ENCODE measurements at places on chromosomes 12 and 14.

DNA sequence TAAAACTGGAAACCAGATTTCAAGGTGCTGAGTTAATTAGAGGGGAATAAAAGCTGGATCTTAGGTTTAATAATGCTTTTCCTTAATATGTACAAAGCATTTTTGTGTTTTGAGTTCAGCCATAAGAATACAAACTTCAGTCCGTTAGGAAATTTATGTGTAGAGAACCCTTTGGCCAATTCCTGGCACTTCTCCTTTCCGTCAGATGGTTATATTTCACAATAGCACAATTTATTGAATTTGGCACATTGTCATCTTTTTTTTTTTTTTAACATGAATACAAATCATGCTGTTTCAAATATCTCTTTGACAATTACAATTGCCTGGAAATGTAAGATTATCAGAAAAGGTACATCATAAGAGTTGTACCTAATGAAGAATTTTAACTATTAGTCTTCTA is 56.2 kb upstream of the DDHD1 start:
- no peak for DNase-seq

DNA sequence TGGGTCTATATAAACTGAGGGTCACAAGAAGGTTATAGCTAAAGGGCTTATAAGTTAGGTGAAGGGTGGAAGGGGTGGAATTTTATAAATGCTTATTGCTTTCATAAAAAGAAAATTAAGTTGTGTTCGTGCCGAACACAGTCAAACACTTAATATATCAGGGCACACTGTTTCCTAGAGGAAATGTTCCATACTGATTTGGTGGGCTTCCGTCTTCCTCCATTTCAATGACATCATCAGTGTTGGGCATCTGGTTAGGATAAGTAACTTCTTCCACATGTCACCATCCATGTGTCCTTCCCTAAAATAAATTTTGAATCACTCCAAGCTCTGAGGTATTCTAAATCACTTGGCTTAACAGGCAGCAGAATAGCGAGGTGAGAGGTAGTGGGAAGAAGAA is 466.4 kb downstream of the MED13L start:
- DNase-seq: no peak

DNA sequence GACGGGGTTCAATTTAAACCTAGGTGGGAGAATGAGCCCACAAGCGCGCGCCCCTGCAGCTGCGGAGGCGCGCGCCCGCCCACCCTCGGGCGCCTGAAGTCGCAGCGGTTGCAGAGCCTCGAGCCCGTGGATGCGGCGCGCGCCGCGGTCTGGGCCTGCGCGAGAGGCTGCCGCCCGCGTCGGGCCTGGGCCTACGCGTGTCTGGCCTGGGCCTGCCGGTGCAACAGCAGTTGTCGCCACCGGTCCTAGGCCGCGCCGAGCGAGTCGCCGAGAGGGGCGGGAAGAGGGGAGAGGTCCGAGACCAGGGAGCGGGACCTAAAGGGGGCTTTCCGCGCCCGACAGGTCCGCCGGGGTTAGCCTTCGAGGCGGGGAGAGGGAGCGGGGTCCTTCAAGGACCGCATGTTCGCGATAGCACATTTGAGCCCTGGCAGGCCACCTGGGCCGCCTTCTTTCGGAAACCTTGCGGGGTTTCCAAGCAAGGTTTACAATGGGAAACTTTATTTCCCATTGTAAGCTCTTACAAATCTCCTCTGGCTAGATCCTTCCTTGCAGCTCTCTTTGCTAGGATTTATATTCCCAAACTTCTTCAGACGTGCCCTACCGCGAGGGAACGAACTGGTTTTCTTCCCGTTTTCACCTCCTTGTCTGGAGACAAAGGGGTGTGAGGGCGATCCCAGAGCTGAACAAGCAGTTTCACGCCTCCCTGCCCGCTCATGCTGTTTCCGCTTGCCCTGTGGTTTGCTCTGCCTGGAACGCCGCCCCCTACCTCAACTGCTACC is 6.8 kb downstream of the SIX6 start:
- no peak for DNase-seq

DNA sequence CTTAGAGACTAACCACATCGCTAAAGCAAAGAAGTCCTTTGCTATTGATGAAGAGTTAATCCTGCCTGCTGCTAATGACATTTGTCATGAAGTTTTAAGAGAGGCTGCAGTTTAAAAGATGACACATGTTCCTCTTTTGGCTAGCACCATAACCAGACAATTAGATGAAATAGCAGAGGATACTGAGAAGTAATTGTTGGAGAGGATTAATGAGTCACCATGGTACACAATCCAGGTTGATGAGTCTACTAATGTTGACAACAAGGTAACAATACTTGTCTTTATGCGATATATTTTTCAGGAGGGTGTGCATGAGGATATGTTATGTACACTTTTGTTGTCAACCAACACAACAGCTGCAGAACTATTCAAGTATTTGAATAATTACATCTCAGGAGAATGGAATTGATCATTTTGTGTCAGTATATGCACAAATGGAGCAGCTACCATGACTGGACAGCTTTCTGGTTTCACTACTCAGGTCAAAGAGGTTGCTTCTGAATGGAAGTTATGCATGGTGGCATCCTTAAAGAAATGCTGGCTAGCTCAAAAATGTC is 56.7 kb downstream of the LRRIQ1 start:
- no peak for DNase-seq

GRCh38 chr14:89042021-89042420 is 217.6 kb downstream of the TTC8 start:
- no peak for DNase-seq

DNA sequence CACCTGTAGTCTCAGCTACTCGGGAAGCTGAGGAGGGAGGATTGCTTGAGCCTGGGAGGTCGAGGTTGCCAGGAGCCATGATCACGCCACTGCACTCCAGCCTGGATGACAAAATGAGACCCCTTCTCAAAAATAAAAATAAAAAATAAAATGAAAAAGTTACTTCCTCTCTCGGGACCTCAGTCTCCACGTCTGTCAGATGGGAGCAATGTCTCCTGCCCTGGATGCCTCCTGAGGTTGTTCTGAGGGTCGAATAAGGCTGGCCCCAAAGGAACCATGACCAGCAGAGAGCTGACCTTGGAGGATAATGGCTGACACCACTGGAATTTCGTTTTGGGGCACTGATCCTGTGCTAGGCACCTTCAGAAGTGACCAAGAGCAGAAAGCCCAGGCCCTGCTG is 13.6 kb upstream of the RCOR1 start:
- DNase-seq: no peak

- no peak for DNase-seq
Observed at GRCh38 chr14:56172571-56172971, 54.4 kb downstream of the PELI2 start.

GRCh38 chr12:77965790-77966189 is 135.1 kb downstream of the NAV3 start:
- no peak for DNase-seq

DNA sequence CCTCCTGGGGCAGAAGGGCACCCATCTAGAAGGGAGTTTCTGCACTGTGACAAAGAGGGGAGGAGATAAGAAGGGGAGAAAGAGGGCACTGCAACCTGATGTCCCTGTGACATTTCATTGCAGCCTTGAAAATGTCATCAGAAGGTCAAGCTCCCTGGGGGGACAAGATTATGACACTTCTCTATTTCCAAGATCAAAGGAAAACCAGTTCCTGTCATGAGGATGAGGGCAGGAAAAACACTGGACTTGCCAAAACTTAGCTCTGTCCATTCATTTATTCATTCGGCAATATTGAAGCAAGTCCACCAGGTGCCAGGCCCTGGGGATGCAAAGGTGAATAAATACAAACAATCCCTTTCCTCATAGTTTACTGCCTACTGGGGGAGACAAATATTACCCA is 138.4 kb upstream of the CDKN3 start:
- no peak for DNase-seq

DNA sequence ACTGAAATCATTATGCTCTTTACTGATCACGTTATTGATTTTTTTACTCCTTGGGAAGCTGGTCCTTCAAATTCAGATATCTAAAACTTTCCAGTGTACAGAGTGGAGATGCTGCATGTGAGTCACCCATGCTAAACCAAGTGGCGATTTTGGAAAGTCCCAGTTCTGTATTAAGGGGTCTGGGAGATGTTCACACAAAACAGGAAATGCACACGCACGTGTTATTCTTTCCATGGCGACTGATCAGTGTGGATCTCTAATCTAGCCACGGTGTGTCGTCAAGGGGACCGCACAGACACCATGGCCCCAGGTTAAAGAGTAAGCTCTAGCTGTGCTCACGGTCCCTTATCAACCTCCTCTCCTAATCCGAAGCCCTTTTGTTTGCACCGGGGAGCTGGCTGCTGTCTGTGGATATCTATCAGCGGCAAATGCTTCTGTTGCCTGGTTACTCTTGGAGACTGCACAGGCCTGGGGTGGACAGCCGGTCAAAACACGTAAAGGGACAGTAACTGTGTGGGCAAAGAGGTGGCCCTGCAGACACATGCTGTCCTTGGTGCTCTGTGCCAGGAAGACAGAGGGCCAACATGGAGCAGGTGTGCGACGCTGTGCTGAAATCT is 96.6 kb downstream of the RIMBP2 start:
- no peak for DNase-seq

- DNase-seq: no peak
Observed at GRCh38 chr14:103539056-103539825, 10.2 kb downstream of the TRMT61A start.

- DNase-seq: no peak
Observed at GRCh38 chr12:110311903-110312302, 30.9 kb downstream of the ATP2A2 start.
